NCI-H187 (cell line): ENCODE measurements at places on chromosomes 4 and X.

DNA sequence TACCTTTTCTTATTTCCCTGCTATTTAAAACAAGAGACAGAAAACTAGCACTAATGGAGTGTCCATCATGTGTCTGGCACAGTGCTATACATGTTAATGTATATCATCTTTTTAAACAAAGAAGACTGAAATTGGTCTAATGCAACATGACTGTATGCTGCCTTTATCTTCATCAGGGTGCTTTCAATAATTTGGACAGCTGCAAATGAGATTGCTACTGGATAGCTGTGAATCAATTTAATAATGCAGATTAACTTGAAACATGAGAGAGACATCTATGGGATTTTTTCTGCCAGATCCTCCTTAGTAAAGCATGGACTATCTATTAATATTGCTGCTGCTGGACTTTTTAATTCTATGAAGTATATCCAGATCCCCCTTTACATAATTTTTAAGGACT, 255.3 kb upstream of the ATOH1 start:
- DNase-seq, result no peak

DNA sequence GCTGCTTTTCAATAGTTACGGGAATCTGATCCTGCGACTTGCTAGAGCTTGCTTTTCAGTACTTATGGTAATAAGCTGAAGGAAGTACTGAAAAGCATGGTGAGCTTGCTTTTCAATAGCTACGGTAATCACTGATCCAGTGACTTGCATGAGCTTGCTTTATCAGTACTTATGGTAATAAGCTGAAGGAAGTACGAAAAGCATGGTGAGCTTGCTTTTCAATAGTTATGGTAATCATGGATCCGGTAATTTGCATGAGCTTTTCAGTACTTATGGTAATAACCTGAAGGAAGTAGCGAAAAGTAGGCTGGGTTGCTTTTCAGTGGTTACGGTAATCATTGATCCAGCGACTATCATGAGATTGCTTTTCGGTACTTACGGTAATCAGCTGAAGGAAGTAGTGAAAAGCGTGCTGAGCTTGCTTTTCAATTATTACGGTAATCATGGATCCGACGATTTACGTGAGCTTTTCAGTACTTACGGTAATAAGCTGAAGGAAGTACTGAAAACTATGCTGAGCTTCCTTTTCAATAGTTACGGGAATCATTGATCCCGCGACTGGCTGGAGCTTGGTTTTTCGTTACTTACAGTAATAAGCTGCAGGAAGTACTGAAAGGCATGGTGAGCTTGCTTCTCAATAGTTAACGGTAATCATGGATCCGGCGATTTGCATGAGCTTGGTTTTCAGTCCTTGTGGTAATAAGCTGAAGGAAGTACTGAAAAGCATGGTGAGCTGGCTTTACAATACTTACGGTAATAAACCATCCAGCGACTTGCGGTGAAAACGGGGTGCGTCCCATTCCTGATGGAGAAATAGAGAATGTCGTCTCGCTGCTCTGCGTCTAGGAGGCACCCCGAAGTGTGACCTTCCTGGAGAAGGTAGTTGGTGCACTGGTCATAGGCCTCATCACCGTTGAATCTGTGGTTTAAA, 6.5 kb downstream of the CRLF2 start:
- no peak for DNase-seq

DNA sequence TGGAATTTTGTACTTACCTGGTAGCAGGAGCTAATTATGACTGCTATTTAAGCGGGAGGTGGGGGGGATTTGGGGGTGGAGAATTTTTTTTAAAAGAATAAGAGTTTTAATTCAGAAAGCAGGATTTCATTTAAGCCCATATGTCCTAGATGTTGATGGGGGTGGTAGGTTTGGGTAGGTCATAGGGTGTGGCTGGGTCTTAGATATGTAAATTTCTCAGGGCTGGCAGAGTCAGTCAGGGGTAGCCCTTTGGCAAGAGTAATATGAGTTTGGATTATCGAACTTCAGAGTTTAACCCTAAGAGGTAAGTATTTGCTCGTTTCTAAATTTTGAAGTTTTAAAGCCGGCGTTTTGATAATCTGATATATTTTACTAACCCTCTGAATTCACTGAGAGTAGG, 35.2 kb upstream of the COX18 start:
- no peak for DNase-seq

DNA sequence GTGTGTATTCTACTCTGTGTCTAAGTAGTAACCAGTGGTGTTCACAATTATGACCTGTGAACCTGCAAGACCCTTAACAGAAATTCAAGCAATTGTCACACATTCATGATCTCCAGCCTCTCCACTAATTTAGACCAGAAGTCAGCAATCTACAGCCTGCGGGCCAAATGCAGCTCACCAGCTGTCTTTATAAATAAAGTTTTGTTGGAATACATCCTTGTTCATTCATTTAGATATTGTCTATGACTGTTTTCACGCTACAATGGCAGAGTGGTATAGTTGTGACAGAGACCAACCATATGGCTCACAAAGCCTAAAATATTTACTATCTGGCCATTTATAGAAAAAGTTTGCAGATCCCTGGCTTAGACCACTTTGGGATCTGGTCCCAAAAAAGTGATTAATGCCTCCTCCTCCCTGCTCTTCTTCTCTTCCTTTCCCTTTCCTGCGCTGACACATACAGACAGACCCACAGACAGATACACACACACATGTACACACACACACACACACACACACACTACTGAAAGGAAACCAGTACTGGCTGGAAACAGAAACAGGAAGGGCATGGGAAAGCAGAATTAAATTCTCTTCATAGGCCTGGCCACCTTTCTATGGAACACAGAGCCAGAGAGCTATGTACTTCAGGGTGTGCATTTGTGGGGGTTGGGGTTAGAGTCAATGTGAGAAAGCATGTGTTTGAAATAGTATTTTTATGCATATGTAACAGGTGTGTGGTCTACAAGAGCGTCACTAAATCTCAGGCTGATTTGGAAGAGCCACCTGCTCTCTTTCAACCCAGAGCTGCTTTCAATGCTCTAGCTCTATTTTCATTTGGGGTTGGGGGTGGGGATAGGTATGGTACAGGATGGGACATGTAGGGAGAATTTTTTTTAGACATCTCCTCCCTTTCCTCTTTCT, 49.7 kb upstream of the TMEM164 start:
- DNase-seq, result no peak

- no peak for DNase-seq
These were observed 102.9 kb downstream of the GRXCR1 start for GRCh38 chr4:42995343-42995944.

GRCh38 chr4:187019896-187020295, 296.2 kb upstream of the FAT1 start:
- DNase-seq, result no peak
